ENCODE measurements at places on chromosomes 1 and 21.

DNA sequence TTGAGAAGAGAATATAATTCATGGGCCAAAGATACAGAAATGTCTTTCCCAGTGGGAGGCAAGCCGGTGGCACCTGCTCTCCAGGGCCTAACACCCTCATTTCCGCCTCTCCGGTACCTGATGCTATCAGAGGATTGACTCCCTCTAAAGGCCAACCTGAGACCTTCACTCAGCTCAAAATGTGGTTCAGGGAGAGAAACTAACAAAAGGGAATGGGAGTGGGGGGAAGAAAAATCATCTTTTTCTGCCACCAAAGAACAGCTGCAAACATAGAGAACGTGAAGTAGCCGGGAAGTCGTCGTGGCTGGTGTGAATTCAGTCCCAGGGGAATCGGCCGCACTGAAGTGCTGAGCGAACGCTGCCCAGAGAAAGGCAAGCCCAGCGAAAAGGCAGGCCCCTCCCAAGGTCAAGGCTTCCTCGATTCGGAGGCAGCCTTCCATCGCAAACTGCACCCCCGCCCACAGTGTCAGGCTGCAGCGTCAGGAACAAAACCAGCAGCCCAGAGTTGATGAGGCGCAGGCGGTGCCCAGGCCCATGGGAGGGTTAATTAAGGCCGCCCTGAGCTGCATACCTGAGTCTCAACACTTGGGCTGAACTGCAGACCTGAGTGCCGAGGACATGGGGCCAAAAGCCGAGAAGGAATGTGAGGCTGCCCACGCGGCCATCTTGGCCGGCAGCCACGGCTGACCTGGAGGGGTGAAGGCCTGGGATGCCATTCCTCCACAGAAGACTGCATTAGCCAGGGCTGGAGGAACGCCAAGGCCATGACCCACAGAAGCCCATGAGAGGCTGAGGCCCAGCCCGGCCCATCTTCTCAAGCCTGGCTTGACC lies 160.2 kb downstream of the PSMG1 start:
- no peak for ATAC-seq

DNA sequence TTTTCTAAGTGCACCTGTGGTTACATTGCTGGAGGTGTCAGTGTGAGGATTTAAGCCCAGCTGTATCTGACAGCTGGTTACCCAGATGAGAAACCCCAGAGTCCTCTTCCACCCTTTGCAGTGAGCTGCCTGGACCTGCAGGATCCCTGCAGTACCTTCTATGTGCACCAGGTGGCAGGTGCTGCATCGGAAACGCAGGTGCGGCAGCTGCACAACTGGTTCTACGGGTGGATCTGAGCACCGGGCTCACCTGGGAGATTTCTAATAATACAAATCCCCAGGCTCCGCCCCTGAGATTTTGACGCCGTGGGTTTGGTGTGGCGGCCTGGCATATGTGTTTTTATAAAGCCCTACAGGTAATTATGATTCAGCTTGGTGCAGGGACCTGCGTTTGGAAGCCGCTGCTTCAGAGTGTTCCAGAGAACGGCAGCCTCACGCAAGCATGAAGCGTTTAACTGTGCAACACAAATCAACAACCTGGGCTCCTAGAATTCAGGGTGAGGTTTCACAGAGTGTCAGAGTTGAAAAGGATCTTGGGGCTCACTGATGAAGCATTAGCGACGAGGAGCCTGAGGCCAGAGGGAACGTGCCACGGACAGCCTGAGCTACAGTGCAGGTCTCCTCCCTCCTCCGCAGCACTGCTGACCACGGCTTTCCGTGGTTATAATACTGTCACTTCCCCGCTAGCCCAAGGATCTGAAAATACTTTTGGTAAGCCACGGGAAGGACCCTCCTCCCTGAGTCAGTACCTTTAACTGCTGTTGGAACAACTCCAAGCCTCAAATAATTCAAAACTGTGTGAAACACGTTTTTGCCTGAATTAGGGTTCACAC lies 96.7 kb upstream of the TRABD2B start:
- peak; percentile 71 for ATAC-seq

GRCh38 chr1:55916481-55916880 lies 662.9 kb downstream of the PLPP3 start:
- ATAC-seq, result no peak

GRCh38 chr1:227898502-227899140 lies 49.1 kb downstream of the WNT9A start:
- ATAC-seq, result no peak

GRCh38 chr21:16404776-16405175 lies 675.0 kb downstream of the USP25 start:
- ATAC-seq, result no peak

- no peak for ATAC-seq
Observed at GRCh38 chr1:147509786-147510395, 31.4 kb upstream of the BCL9 start.

GRCh38 chr1:25695090-25695770 lies 78.6 kb downstream of the MAN1C1 start:
- no peak for ATAC-seq

DNA sequence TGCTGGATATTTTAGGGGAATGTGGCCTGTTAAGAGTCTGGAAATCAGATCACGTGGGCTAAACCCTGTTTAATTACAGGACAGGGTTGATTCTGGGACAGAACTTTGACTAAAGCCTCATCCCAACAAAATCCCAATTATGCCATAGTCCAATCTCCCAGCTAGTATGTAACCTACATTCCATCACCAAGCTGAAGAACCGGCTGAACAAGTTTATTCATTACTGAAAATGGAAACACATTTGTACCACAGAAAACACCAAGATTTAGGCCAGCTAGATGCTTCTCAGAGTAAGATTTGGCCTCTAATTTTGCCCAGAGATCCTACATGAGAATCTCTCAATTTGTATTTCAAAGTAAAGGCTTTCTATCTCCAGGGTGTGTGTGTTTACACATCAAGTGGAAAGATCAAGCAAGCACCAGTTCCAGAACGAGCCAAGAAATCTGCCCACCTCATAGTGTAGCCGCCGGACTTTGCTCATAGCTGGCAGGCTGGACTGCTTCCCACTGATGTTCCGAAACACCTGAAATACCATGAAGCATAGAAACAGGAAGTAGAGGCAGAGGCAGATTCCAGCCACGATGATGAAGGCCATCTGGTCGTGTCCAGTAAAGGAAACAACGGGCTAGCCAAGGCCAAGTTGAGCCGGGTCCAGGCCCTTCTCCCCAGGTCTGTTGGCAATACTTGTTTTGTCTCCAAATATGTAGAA lies 86.8 kb downstream of the WLS start:
- no peak for ATAC-seq

GRCh38 chr21:34890724-34891612 lies 158.1 kb downstream of the RUNX1 start:
- ATAC-seq, result no peak

- no peak for ATAC-seq
Observed at GRCh38 chr1:24732186-24732885, 12.9 kb upstream of the CLIC4 start.

DNA sequence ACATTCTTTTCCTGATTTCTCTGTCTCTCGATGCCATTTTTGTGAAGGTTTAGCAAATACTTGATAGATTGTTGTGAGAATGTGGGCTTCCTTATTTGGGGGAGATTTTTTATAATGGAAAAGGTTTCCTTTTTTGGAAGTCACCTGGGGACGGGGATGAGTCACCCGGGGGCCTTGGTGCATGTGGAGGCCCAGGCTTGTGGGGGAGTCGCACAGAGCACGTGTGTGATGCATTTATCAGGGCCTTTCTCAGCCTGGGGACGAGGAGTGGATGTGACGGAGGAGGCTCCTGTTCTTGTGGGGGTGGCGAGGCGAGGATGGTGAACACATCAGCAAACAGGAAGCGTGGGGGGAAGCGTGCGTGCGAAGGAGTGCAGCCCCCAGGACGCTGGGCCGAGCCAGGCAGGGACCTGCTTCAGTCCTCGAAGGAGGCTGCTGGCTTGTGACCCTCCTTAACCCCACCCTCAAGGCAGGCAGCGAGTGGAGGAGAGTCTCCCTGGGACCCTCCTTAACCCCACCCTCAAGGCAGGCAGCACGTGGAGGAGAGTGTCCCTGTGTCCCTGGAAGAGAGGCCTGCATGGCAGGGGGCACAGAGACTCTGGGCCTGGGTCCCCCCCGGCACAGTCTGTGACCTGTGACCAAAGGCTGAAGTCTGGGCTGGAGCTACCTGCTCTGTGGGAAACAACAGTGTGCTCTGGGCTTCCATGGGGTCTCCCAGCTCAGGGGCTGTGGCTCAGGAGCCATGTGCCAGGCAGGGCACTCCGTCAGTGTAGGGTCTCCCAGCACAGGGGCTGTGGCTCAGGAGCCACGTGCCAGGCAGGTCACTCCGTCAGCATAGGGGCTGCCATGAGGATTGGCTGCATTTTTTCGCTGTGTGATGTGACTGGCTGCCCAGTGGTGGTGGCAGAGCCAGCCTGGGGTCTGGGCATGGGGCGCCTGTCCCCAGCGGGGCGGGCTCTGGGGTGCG lies 57.2 kb downstream of the AGPAT3 start:
- peak; percentile 53 for ATAC-seq

DNA sequence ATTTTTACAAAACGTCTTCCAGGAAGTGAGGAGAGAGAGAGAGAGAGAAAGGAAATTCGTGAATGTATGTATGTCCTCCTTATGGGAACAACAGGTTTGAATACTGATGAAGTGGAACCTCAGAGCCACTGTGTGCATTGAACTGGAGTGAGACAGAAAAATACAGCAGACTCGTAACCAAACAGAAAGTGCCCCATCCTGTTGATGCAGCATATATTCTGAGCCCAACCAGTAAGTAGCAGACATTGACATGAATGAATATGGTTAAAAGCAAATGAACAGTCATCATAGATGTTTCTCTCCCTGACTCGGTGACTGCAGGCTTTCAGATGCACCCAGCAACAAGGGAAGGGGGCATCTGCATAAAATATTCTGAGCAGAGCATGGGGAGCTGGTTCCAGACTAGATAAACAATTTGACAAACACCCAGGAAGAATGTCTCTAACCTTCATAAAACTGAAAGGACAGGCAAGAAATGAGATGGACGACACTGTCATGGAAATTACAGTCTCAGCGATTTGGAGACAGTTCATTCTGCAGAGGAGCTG lies 471.0 kb upstream of the PBX1 start:
- ATAC-seq, result no peak

GRCh38 chr1:210800756-210801155 lies 333.2 kb downstream of the KCNH1 start:
- ATAC-seq, result no peak

- ATAC-seq, result peak; percentile 84
Observed at GRCh38 chr21:42746593-42747275, 93.3 kb downstream of the PDE9A start.

- no peak for ATAC-seq
Observed at GRCh38 chr1:163444665-163445064, 122.9 kb downstream of the NUF2 start.

- ATAC-seq, result no peak
Observed at GRCh38 chr1:224846119-224846907, 83.2 kb upstream of the DNAH14 start.

DNA sequence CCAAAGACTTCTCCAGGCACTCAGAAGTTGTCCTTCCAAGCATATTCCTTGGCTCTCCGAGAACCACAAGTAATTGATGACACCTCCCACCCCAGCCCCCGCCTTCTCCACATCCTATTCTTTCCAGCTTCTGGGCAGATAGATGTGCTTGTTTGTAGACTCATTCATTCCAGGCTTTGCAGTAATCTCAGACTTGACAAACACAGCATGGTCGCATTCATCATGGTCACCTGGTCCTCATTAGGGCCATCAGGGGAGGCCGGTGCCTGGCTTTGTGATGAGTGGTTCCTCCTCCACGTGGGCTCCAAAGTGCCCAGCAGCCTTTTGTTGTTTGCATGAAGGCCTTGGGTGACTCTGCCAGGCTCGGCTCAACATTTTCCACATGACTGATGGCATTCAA lies 28.5 kb upstream of the KCNE2 start:
- ATAC-seq, result no peak

GRCh38 chr1:93137604-93138292 lies 42.5 kb downstream of the TMED5 start:
- no peak for ATAC-seq

DNA sequence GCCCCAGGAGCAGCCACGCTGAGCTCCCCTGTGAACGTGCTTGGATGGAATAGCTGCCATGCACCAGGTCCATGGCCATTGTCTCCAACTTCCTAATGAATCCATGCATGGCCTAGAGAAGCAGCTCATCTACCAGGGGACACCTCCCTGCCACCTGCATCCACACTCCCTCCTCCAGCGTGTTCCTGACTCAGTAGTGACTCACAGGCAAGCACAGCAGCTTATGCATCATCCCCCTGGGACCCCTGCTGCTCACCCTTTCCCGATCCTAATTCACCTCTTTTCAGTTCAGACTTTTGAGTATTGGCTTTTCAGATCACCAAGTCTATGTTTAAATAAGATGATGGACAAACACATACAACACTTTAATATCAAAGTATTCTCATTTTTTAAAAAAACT lies 39.9 kb upstream of the TADA1 start:
- ATAC-seq, result no peak

GRCh38 chr1:37752213-37752582 lies 12.7 kb downstream of the EPHA10 start:
- no peak for ATAC-seq

DNA sequence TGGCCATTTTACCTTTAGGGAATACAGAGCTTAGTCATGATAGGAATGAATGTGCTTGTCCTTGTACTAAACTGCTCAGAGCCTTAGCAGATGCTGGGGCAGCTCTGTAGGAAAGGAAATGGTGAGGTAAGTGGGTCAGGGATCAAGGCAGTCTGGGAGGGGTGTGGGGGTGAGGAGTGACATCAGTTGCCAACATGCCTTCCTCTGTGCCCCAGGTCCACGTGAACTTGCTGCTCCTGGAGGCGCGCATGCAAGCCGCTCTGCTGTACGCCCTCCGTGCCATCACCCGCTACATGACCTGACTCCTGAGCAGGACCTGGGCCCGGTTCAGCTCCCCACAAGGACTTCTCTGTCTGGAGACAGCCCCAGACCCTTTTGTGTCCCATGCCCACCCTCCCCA lies 21.2 kb downstream of the SESN2 start:
- ATAC-seq, result peak; percentile 14

DNA sequence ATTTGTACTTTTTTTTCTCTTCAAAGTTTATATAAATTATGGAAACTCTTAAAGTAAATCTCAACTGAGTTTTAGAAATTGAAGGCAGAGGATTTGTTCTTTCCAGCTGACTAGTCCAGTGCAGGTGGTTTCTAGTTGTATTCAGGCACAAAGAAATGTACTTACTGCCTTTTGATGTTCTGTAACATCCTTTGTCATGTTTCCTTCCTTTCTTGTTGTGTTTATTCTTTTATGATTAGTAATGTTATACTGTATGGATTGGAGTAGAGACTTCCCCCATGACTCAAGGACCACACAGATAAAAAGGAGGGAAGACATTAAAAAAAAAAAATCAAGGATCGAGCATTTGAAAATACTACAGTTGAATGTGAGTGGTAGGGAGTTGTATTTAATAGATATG lies 8.0 kb downstream of the HIPK1 start:
- ATAC-seq, result peak; percentile 20

DNA sequence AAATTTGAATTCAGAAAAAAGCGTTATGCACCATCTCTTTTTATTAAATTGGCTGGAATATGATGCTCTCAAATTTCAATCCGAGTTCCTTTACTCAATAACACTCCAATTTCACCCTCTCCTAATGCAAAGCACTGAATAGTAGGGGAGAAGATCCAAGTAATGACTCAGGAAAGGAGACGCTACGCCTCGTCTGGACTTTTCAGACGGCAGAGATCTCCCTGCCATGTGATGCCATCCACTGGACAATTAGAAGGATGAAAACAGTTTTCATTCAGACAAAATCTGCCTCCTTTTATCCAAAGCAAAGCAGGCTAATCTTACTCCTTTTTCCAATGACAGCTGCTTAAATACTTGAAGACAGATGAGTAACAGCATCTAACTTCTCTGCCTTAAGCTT lies 242.4 kb upstream of the GREM2 start:
- no peak for ATAC-seq

GRCh38 chr1:203420263-203420662 lies 55.3 kb upstream of the PRELP start:
- no peak for ATAC-seq

- no peak for ATAC-seq
Observed at GRCh38 chr1:170670802-170671628, 7.1 kb downstream of the PRRX1 start.
